ENCODE measurements at places on chromosomes 3 and 15. TPM values are rescaled to one million over a fixed set of nuclear protein-coding genes. Genes with fewer than 3 reads are reported as not detected.

DNA sequence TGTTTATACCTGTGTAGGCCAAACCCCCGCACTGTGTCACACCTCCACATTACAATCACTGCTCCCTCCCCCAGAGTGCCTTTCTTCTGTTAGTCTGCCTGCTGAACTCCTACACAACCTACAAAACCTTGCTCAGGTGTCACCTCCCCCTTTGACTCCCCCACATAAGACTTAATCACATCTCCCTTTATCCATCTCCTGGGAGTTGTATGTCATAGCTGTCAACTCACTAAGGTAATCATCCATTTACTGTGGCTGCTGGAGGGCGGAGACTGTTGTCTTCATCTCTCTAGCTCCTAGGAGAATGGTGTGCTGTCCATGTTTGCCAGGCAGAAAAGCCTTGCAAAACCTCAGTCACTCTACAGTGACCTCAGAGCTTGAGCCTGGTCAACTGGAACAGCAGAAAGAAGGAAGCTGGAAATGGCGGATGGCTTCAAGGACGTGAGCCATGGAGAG, 43.8 kb downstream of the ZNF710 start:
- no peak for ATAC-seq

GRCh38 chr15:70158309-70159000, 60.7 kb upstream of the TLE3 start:
- no peak for ATAC-seq

DNA sequence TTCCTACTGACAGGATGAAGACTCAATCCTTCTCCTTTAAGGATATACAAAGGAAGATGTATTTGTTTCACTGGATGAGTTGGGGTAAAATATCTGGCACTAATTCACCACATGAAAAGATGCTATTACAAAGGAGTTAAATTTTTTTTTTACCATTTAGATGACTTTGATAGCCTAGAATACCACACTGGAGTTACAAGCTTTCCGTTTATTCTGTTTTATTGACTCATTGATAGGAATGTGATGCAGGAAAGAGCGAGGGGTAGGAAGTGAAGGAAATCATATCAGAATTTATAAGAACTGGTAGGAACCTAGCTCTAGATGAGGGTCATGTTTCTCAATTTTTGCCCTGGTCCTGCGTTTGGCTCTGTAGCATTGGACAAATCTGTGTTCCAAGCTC, 427.2 kb downstream of the GRM7 start:
- no peak for ATAC-seq

DNA sequence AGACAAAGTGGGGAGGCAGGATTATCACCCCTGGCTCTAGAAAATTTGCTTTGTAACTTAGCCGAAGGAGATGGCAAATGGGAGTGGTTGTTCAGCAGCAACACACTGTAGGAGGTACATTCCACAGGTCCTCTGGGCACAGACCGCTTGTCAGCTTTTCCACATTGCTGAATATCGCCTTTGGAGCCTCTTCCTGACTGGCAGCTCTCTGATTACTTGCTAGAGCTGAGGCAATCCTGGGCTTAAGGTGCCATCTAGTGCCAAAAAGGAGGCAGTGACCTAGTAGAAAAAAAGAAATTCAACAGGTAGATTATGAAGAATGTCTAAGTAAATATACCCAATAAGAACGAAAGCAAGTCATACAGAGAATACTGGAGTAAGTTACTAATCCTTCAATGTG, 13.1 kb upstream of the SCN5A start:
- no peak for ATAC-seq

DNA sequence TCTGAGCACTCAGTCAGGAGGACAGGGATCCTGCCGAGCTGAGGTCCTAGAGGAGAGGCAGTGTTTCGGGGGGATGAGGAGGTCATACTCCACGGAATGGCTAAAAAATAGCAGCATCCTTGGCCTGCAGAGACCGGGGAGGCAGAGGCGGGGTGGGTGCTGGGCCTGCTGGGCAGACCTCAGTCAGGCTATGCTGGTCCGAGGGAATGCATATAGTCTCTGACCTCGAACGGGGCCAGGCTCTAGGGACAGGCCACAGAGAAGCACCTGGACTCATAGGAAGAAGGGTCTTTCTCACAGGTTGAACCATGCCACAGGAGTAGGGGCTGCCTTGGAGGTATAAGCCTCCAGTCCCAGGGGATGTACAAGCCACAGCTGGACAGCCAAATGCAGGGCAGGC, 14.0 kb upstream of the SKIC8 start:
- no peak for ATAC-seq

DNA sequence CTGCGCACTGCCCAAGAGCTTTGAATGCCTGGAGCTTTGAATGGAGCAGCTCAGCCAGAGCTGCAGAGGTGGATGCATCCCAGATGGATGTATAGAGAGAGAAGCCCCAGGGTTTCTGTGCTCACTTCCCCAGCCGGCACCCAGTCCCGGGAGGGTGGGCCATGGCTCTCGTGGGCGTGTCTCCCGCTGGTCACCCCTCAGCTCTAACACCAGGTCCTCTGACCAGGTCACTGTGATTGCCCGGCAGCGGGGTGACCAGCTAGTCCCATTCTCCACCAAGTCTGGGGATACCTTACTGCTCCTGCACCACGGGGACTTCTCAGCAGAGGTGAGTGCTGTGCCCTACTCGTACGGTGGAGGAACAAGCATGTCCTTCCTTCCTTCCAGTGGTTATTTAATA, 10.7 kb downstream of the TMEM43 start:
- no peak for ATAC-seq

DNA sequence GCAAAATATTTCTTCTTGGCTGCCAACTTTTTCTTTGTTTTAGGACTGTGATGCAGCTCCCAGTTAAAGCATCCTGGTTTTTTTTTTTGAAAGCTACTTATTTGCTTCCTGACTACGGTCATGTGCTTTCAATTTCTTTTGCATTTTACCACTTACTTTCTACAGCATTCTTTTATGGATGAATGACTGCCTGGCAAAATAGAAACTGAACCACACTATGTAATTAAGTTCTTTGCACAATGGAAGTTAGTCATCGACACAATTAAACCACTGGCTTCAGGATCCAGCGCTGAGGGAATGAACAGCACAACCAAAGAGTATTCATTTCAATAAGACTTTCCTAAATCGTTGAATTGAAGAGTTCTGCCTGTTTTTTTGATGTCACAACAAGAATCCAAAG, 82.2 kb upstream of the EPHA3 start:
- ATAC-seq, result no peak

GRCh38 chr3:16427103-16427965, 86.2 kb downstream of the RFTN1 start:
- no peak for ATAC-seq

GRCh38 chr3:56557831-56558170, 826 bp downstream of the CCDC66 start:
- ATAC-seq, result peak; percentile 43

- ATAC-seq, result no peak
Measured at GRCh38 chr3:34140616-34141015, 342.2 kb downstream of the PDCD6IP start.

GRCh38 chr3:72606005-72606800, 242.0 kb downstream of the SHQ1 start:
- no peak for ATAC-seq

DNA sequence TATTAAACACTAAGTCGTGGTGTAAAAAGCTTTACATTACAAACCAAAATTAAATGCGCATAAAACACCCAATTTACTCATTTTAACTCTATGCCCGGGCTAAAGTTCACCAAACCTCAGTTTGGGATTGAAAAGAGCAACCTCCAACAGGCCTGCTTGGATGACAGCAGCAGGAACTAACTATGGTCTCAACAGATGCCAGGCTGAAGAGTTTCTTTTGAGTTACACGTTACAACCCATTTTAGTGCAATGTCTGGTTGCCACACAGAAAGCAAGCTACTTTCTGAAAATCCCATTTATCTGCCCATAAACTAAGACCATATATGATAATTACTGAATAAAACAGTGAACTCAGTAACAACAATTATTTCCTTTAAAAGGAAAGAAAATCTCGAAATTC, 2.2 kb downstream of the SATB1 start:
- no peak for ATAC-seq

DNA sequence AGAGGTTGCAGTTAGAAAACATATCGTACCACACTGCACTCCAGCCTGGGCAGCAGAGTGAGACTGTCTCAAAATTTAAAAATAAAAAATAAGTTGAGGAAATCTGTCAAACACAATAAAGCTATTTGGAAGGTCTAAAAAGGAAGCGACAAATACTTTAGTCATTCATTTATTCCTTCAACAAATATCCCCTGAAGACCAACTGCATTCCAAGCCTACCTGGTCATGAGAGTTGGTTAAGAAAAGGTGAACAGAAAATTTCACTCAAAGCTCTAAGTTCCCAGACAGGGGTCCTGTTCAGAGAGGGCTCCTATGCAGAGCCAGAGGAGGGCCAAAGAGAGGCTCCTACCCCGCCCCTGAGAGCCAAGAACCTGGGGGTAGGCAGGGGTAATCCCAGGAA, 15.4 kb upstream of the PRKAR2A start:
- ATAC-seq, result no peak

C3orf22 gene
- not detected for total RNA-seq

AMIGO3 gene
- 0.29 TPM for total RNA-seq

VPS13C gene
- 85.2 TPM for total RNA-seq

SYNPR gene
- total RNA-seq, result not detected

TERC gene
- 14.9 TPM for total RNA-seq

Data from activated T-helper 17 cell treated with anti-CD3 and anti-CD28 coated beads, Interleukin-2, amount 50 U/mL, for 72 hours (primary cell).